ENCODE measurements at places on chromosomes 3 and 15. TPM values are rescaled to one million over a fixed set of nuclear protein-coding genes. Genes with fewer than 3 reads are reported as not detected.

DNA sequence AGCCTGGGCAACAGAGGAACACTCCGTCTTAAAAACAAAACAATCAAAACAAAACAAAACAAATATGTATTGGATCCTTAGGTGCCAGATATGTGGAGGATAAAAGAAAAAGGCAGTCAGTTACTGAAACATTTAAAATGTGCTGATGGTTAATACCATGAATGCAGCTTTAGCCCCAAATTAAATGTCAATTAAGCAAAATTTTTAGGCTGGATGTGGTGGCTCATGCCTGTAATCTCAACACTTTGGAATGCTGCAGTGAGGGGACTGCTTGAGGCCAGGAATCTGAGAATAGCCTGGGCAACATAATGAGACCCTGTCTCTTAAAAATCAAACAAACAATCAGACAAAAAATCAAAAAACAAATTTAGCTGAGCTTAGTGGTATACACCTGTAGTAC, 8.5 kb upstream of the CHMP2B start:
- H3K27me3 ChIP-seq, result no peaks in the 10 kb centered on the region
- DNase-seq, result no peak
- H3K27ac ChIP-seq, result no peak overlapping the region
- no peaks in the 10 kb centered on the region for H3K36me3 ChIP-seq
- no peaks in the 10 kb centered on the region for H3K4me1 ChIP-seq

DNA sequence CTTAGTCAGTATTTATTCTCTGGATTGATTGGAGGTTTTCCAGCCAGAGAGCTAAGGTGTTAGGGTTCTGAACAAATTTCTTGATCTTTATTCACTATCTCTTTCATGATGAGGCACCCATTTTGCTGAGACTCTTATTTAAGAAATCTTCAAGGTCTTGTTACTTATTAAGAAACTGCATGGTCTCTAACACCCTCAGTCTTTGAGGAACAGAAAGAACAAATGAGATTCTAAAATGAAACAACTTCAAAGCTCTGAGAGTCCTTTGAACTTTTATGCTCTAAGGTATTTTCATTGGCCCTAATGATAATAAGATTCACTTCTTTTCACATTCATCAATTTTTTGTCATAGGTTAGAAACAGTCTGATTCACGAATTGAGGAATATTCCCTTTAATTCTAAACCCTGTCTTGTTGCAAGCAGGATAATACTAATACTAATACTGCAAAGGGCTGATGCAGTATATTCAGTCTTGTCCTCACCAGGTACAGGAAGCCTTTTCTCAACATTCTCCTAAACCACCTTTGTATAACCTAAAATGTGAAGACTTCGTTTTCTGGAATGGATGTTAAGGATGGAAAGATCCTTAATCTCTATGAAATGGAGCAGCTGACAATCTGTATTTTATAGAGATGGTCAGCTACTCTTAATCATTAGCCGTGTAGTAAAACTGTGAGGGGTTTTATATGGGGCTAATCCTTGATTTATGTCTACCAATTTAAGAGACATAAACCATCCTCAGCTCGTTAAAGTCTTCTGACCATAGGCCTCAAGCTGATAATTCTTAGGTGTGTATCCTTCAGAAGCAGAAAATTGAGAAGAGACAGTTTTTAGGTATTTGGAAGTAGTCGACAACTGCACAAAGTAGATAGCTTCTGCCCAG, 198.3 kb downstream of the OTOL1 start:
- no peak for DNase-seq
- H3K27me3 ChIP-seq, result no peaks in the 10 kb centered on the region
- H3K27ac ChIP-seq, result no peak overlapping the region
- H3K36me3 ChIP-seq, result no peaks in the 10 kb centered on the region
- no peak overlapping the region for H3K4me3 ChIP-seq

GRCh38 chr15:89822026-89822425, 7.4 kb upstream of the ANPEP start:
- no peak overlapping the region for H3K27ac ChIP-seq
- no peak for DNase-seq
- H3K36me3 ChIP-seq, result no peaks in the 10 kb centered on the region
- H3K4me3 ChIP-seq, result no peak overlapping the region
- H3K4me1 ChIP-seq, result peaks cover 3% of the 10 kb centered on the region

- H3K27me3 ChIP-seq, result peaks cover 27% of the 10 kb centered on the region
- H3K4me1 ChIP-seq, result no peaks in the 10 kb centered on the region
- H3K27ac ChIP-seq, result no peak overlapping the region
- no peaks in the 10 kb centered on the region for H3K36me3 ChIP-seq
Observed at GRCh38 chr3:141127344-141128125, 76.4 kb downstream of the SPSB4 start.

DNA sequence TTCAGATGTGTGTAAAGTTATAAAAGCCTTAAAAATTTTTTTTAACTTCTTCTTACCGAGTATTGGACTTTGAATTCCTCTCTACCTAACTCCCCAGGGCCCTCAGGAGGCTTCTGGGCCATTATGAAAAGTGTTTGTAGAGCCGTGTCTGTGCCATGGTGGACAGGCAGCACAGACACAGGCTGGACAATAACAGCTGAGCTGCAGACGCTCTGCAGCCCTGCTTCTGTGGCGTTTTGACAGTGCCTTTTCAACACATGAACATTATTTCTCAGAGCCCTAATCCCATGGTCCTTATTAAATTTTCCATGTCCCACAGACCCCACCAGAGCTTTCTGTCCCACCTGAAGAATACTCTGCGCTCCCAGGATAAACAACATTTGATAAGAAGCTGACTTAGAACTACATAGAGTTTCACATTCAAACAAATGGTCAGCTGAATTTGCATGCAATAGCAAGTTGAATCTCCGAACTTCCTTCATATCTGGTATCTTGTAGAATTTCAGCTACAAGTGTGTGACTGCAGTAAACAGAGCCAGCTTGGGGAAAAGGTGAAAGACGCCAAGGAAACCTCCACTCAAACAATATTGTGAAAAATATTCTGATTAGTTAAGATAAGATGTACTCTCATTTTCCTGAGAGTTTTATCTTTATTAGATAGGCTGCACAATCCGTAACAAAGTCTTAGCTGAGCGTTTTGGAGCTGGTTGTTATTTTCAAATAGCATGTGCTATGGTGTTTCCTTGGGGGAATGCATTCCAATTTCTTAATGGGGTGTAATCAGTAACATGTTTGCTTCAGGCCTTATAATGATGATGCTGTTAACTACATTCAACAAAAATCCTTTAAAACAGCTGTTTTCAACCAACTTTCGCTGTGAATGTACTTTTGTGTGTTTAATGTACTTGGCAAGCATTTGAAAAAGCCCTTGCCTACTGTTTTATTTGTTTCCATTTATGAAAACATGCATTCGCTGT, 378.2 kb downstream of the MECOM start:
- no peak overlapping the region for H3K4me3 ChIP-seq
- H3K27ac ChIP-seq, result no peak overlapping the region
- no peak for DNase-seq
- H3K36me3 ChIP-seq, result no peaks in the 10 kb centered on the region

DNA sequence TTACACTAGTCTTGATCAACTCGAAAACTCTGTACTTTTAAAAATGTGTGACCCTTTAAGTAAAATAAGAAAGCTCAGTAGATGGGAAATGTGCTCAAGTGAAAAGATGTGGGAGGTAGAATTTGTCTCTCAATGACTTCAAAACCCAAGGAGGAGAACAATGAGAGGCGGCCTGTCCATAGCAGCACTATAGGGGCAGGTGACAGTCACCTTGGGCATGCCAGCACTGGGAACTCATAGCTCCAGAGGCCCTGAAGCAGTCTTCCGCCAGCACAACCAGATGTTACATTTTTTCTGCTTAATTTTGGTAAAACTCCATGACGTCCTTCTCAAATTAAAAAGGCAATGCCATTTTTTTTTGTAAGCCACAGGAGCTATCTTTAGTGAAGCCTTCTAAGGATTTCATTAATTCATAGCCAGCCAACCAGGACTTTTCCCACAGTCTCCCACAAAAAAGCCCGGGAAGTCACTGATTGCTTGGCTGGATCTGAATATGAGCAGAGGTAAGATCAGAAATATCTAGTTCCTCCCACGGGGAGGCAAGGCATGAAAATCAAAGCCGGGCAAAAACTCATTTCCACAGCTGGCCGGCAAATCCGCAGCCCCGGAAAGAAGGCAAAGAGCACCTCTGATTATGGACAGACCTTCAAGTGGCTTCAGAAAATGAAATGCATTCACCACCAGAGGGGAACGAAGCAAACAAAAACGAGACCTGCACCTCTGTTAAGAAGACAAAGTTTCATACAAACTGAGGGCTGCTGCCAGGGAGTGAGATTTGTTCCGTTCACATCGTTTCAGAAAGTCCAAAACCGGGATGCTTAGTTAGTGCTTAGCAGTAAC, 10.5 kb downstream of the IL17RD start:
- H3K27me3 ChIP-seq, result peaks cover 48% of the 10 kb centered on the region
- DNase-seq, result no peak
- no peak overlapping the region for H3K4me3 ChIP-seq
- no peak overlapping the region for H3K27ac ChIP-seq

GRCh38 chr15:39665629-39666250, 84.9 kb downstream of the THBS1 start:
- H3K4me3 ChIP-seq, result no peak overlapping the region
- no peak for DNase-seq
- no peak overlapping the region for H3K27ac ChIP-seq
- no peaks in the 10 kb centered on the region for H3K36me3 ChIP-seq
- 0 out of 3 replicates have a peak, but pooled peaks cover 2% of the 10 kb centered on the region for H3K27me3 ChIP-seq
- no peaks in the 10 kb centered on the region for H3K4me1 ChIP-seq

- DNase-seq, result no peak
- H3K36me3 ChIP-seq, result no peaks in the 10 kb centered on the region
- H3K4me3 ChIP-seq, result no peak overlapping the region
- H3K27ac ChIP-seq, result no peak overlapping the region
- no peaks in the 10 kb centered on the region for H3K4me1 ChIP-seq
Observed at GRCh38 chr3:88712552-88712951, 394.9 kb upstream of the EPHA3 start.

- no peaks in the 10 kb centered on the region for H3K36me3 ChIP-seq
- no peak for DNase-seq
- no peaks in the 10 kb centered on the region for H3K27me3 ChIP-seq
- no peak overlapping the region for H3K27ac ChIP-seq
- H3K4me1 ChIP-seq, result no peaks in the 10 kb centered on the region
Observed at GRCh38 chr3:114741066-114741465, 406.0 kb downstream of the ZBTB20 start.

DNA sequence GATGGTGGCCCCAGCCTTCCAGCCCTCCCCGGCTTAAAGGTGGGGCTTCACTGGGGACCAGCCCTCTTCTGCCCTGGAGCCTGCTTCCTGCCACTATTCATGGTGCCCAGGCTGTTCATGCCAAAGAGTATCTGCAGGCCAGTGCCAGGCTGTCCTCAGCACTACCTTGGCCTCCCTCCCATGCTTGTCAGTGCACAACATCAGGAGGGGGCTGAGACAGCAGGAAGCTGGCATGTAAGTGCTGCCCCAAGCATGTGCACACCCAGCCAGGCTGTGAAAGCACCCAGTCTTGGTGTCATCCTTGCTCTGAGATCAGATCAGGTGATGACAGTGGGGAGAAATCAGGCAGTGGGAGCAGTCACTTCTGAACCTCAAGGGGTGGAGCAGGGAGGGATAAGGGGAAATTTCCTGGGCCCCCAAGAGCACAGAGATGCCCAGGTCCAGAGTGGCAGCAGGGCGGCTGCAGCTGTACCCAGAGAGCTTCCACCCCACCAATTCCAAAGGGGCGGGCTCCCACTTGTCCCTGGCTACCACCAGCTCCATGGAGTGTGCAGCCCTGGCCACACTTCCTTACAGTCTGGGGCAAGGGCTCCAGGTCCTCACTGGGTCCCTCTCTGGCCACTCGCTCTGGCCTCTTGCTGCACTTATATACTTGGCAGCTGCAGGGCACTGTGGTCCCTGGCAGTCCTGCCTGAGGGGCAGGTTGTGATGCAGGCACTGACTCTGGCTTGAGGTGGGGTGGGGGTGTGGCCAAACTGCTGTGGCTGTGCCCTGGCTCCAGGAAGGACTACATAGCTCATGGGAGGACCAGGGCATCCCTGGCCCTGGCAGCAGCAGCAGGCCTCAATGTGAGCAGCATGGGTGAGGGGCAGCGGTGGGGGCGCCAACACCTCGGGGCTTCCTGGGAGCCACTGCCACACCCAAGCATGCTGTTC, 91.4 kb upstream of the TNFSF10 start:
- no peaks in the 10 kb centered on the region for H3K4me1 ChIP-seq
- no peak for DNase-seq
- H3K27ac ChIP-seq, result no peak overlapping the region
- H3K4me3 ChIP-seq, result no peak overlapping the region
- H3K36me3 ChIP-seq, result no peaks in the 10 kb centered on the region

GRCh38 chr3:195195321-195196209, 75.4 kb downstream of the XXYLT1 start:
- no peak overlapping the region for H3K4me3 ChIP-seq
- no peaks in the 10 kb centered on the region for H3K36me3 ChIP-seq
- peaks cover 22% of the 10 kb centered on the region for H3K4me1 ChIP-seq
- H3K27ac ChIP-seq, result peak overlapping the region; percentile 50
- no peaks in the 10 kb centered on the region for H3K27me3 ChIP-seq

GRCh38 chr3:183725387-183725786, 27.8 kb downstream of the YEATS2 start:
- peaks cover 76% of the 10 kb centered on the region for H3K36me3 ChIP-seq
- H3K27ac ChIP-seq, result no peak overlapping the region
- DNase-seq, result no peak
- H3K4me1 ChIP-seq, result no peaks in the 10 kb centered on the region
- no peak overlapping the region for H3K4me3 ChIP-seq

DNA sequence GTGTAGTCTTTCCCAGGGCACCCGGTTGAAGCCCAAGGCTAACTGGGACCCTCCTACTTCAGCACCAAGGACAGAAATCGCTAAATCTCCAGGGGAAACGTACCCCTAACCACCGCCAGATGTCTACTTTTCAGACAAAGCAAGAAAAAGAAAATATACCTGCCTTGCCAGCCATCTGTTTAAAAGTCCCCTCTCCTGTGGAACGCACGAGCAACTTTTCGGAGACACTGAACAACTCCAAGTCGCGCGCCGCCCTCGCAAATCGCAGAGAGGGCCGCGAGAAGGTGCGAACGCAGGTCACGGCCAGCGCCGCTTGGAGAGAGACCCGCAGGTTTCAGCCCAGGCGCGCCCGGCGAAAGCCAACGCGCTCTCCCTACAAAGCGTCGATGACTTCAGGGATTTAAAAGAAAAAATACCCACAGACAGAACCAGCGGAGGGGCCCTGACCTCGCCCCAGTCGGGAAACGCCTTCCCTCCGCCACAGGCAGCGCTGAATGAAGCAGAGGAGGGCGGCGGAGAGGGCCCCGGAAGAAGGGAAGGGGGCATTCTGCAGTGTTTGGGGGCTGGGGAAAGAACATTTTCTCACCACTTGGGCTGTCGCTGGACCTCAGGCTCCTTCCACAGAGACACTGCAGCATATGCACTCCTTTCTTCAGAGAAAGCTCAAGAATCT, 213.1 kb downstream of the FGF12 start:
- H3K36me3 ChIP-seq, result no peaks in the 10 kb centered on the region
- H3K4me1 ChIP-seq, result no peaks in the 10 kb centered on the region
- DNase-seq, result peak; percentile 4
- H3K27ac ChIP-seq, result no peak overlapping the region

Gene P2RY14
- not detected for total RNA-seq

Gene SLC51B
- total RNA-seq, result not detected

Gene STRIT1
- not detected for total RNA-seq

Gene LMOD3
- total RNA-seq, result not detected

Gene IQCF5
- not detected for total RNA-seq

Gene ONECUT1
- not detected for total RNA-seq

All from K562 (cell line).